ENCODE measurements at places on chromosomes 6 and 20.

DNA sequence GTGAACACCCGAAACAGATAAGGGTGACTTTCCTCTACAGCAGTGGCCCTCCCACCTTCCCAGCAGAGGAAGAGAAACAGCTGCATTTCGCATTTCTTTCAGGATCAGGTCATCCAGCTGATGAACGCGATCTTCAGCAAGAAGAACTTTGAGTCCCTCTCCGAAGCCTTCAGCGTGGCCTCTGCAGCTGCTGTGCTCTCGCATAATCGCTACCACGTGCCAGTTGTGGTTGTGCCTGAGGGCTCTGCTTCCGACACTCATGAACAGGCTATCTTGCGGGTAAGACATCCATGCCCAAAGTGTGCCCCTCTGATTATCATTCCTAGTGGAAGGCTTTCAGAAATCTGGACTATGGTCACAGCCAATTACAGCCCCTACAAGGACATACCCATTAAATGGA is 27.8 kb upstream of the MROH8 start:
- no peak for DNase-seq

DNA sequence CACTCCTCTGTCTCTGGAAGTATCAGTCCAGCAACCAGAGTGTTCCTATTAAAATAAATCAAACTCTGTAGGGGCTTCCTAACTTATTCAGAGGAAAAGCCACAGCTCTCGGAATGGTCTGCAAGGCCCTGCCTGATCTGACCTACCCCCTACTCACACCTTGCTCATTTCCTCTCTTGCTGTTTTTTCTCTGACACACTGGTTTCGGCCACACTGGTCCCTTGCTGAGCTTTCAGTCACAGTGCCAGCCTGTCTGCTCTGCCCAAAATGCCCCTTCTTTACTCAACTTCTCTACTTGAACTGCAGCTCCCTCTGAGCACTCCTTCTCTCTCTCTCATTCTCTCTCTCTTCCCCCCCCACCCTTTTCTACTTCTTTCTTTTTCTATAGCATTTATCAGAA is 430.2 kb downstream of the UTRN start:
- DNase-seq = no peak

GRCh38 chr6:169648092-169648491 is 53.7 kb downstream of the WDR27 start:
- no peak for DNase-seq

GRCh38 chr6:126293891-126294524 is 45.9 kb upstream of the CENPW start:
- DNase-seq = no peak

GRCh38 chr20:50339466-50339901 is 148.9 kb downstream of the CEBPB start:
- no peak for DNase-seq

- no peak for DNase-seq
These were observed 53.5 kb upstream of the PTPN1 start for GRCh38 chr20:50456452-50457324.

DNA sequence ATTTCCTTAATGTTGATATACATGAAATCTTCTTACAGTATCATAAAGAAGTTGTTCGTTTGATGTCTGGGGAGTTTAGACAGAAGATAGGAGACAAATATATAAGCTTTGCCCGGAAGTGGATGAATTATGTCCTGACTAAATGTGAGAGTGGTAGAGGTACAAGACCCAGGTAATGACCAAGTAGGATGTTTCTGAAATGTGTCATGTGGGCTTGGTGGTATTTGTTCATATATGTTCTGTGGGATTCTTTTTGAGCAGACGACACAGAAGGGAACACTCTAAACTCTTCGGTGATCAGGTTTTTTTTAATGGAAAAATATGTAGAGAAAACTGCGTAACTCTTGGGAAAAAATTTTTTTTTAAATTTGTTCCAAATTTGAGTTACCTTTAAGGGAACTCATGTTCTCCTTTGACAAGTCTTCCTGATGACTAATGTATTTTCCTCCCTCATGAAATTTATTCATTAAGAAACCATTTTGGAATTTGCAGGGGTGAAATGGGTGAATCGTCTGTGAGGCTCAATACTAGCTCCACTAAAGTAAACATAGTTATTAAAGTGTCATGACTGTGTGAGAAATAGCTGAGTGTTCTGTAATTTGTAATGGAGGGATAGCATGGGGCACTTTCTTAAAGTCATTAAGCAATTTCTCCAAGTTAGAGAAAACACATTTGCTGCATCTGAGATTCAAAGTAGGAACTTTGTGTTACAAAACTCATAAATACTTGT is 100.6 kb downstream of the MAP3K4 start:
- no peak for DNase-seq

GRCh38 chr20:40336533-40336932 is 352.5 kb downstream of the MAFB start:
- no peak for DNase-seq

GRCh38 chr6:82779041-82779440 is 286.6 kb downstream of the UBE3D start:
- no peak for DNase-seq

DNA sequence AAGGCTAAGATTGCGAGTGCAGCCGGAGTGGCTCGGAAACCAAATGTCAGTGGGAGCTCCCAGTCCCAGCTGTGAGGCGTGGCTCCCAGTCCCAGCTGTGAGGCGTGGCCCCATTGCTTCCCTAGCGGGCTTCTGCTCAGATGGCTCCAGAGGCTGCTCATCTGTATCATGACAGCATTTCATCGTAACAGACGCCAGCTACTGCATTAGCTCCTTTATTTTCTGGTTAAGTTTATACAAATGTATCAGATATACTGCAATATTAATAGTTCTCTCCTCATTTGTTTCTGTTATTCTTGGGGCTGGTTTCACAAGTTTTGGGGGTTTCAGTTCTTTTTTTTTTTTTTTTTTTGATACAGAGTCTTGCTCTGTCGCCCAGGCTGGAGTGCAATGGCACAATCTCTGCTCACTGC is 34.7 kb upstream of the TBXT start:
- no peak for DNase-seq

- peak; percentile 35 for DNase-seq
These were observed 21.3 kb upstream of the TBX18 start for GRCh38 chr6:84785671-84786070.

- DNase-seq = no peak
These were observed 38.1 kb downstream of the ECT2L start for GRCh38 chr6:138833816-138834539.

DNA sequence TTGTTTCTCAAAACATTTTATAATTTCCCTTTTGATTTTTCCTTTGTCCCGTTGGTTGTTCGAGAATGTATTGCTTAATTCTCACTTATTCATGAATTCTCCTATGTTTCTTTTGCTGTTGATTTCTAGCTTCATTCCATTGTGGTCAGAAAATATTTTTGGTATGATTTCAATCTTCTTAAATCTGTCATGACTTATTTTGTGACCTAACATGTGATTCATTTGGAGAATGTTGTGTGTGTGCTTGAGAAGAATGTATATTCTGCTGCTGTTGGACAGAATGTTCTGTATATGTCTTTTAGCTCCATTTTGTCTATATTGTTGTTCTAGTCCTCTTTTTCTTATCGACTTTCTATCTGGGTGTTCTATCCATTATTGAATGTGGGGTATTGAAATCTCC is 286.2 kb upstream of the RNF217 start:
- no peak for DNase-seq

DNA sequence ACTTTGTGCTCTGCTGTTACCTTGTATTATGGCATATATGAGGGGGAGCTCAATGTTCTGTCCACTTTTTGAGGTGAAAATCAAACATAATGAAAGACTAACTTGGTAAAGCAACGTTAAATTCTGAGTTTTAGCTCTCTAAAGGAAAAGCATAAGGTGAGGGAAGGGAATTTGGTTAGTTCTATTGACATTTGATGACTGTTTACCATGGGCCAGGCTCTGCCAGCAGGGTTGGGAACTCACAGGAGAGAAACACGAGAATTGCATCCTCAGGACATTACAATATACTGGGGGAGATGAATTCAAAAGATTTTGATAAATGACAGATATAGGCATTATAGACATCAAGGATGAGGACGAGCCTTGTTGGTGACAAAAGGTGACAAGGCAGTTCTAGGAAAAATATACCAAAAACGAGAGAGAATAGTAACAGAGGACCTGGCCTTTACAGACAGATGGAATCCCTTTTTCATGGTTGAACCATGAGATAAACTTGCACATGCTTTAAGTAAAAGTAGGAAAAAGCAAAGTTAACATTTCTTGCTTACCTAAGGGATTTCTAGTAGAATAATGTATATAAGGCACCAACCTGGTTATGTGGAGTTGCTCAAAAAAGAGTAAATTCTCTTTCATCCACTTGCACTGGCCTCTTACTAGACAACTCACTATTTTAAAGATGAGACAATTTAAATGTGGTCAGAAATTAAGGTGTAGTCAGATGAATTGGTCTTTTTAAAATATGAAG is 191.4 kb downstream of the NKAIN2 start:
- no peak for DNase-seq

- DNase-seq = peak; percentile 73
These were observed 148.1 kb downstream of the CEBPB start for GRCh38 chr20:50338479-50339391.

DNA sequence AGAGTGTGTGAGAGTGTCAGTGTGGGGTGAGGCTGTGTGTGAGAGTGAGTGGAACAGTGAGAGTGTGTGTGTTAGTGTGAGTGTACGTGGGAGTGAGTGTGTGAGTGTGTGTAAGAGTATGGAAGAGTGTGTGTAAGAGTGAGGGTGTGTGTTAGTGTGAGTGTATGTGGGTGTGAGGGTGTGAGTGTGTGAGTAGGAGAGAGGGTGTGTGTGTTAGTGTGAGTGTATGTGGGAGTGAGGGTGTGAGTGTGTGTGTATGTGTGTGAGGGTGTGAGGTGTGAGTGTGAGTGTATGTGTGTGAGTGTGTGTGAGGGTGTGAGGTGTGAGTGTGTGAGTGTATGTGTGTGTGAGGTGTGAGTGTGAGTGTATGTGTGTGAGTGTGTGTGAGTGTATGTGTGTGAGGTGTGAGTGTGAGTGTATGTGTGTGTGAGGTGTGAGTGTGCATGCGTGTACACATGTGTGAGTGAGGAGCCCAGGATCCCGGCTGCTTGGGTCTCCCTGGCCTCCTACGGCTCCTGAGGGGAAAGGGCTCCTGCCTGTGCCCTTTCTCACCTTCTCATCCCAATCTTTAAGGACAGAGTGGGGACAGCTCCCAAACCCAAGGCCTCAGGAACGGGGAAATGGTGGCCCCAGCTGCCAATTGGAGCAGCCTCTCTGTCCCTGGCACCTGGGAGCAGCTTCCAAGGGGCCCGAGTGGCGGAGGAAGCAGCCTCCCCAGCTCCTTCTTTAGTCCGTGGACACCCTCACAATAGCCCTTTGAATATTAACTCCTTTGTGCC is 100.2 kb downstream of the PSMB1 start:
- no peak for DNase-seq

- DNase-seq = peak; percentile 88
These were observed 72.4 kb upstream of the BACH2 start for GRCh38 chr6:90369024-90369519.

DNA sequence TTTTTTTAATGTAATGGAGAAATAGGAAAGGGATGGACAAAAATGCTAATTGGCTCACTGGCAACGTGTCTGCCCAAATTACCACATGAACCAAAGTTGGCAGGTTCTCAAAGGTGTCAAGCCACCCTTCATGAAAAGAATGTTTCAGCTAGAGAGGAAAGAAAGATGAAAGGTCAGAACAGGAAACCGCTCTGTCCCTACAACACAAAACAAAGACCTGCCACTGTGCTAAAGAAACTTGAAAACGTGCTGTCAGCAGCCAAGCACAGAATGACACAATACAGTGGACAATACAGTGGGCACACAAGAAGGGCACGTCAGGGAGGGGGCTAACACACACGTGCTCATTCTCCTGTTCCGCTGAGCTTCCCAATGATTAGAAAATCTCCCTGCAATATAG is 4.9 kb downstream of the PREP start:
- peak; percentile 38 for DNase-seq

DNA sequence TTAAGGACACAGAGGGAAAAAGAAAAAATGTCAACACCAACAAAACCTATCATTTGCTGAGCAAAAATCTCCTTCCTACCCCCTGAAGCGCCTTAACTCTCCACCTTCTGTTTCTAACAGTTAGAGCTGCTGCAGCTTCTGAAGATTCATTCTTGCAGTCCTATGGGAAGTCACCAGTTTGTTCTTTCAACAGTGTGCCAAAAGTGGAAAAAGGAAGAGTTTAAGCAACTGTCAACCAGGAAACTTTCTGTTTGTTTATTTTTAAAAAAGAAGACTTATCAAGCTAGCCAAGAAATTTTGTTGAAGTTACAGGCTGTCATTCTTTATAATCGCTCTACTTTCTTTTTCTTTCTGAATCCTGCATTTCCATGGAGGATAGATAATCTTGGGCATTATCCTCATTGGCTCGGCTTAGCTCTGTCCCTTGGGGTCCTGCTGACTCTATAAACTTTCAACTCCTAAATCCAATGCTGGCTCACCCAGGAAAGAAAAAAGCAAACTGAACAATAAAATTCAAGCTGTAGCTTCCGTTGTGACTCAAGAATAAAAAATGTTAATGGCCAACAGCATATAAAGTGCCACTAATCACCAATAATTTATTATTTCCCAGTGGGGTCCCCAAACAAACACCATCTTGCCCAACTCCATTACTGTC is 172.8 kb upstream of the CITED2 start:
- no peak for DNase-seq

DNA sequence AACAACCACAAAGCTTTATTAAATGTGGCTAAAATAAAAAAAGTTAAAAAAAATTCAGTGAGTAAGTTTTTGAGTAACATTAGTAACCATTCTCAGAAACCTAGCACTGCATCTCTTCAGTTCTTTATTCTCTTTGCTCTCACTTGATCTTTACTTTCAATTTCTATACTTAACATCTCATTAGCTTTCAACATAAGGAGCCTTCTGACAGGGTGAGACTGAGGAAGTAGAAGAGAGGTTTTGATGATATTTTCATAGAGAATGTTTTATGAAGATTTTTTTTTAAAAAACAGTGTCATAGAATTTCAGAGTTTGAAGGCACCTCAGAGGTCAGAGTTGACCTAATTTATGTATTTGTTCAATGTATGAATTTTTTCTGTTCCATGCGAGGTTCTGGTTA is 60.8 kb downstream of the FAM83B start:
- DNase-seq = no peak

Data from GM23338 (cell line).